NCI-H2081 treated with DMSO at 0.1 percent for 48 hours (cell line): ENCODE measurements at places on chromosomes 2 and 18.

DNA sequence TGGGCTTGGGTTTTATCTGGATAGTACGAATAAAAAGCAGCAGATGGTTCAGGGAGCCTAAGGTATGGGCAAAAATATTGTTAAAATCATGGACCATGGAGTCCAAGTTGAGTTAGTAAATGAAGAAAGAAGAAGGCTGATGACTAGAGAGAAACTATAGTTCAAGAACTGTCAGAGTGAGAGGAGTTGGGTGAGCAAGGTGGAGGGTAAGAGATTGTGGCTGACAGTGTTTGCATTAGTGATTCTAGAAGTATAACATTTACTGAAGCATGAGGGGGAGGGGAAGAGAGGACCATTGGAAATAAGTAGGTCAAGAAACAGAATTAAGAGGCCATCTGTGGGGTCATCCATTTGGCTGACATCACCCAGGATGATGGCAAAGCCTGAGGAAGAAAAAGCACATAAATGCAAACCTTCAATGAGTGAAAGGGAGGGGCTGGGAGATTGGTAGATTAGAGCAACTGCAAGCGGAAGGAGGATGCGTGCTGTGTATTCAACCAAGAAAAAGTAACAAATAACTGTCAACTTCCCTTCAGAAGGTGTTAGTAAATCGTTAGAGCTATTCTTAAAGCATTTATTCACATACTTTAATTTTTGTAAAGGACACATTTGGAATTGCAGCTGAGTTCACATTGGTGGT is 392.8 kb downstream of the TSN start:
- no peak for DNase-seq

- no peak for DNase-seq
Observed at GRCh38 chr18:72128649-72129048, 415.5 kb downstream of the CBLN2 start.

GRCh38 chr2:7111626-7112025 is 194.4 kb downstream of the RNF144A start:
- no peak for DNase-seq

DNA sequence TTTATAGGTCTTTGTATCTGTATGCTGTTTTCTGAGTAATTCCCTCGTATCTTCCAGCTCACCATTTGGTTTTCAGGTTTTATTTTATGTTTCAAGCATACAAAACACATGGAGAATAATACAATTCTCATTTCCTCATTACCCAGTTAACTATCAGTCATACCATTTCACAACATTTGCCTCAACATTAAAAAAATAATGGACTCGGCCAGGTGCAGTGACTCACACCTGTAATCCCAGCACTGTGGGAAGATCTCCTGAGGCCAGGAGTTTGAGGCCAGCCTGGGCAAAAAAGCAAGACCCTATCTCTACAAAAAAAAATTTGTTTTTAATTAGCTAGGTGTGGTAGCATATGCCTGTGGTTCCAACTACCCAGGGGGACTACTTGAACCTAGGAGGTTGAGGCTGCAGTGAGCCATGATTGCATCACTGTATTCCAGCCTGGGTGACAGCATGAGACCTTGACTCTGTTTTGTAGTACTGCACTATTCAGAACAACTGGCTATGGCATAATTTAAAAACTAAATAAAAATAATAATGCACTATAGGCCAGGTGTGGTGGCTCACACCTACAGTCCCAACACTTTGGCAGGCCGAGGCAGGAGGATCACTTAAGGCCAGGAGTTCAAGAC is 20.3 kb downstream of the NPC1 start:
- DNase-seq = no peak

- no peak for DNase-seq
Observed at GRCh38 chr2:145029081-145029480, 509.2 kb upstream of the ZEB2 start.
